ENCODE measurements at places on chromosomes 3 and 15.

GRCh38 chr15:100777821-100778220, 101.8 kb upstream of the ALDH1A3 start:
- ATAC-seq, result no peak

DNA sequence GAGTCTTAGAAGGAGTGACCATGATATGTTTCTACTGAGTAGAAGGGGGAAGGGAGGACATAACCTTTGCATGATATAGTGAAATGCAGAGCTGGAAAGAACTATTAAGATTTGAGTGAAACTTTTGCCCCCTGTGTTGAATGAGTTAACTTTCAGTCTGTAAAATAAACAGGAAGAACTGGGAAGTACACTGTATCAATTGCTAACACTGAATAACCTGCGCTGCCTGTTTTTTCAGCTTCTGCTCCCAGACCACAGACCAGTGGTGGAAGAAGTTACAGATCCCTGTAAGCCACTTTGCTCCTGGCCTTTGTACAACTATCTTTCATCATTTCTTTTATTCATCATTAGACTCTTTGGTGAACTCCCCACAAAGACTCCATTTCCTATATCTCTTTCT, 3.6 kb upstream of the LRCH3 start:
- no peak for ATAC-seq

GRCh38 chr3:170240671-170241070, 18.4 kb downstream of the PRKCI start:
- no peak for ATAC-seq

- no peak for ATAC-seq
Measured at GRCh38 chr15:71962537-71962936, 152.2 kb downstream of the NR2E3 start.

- ATAC-seq, result no peak
Measured at GRCh38 chr3:133130168-133130567, 92.0 kb downstream of the TMEM108 start.

DNA sequence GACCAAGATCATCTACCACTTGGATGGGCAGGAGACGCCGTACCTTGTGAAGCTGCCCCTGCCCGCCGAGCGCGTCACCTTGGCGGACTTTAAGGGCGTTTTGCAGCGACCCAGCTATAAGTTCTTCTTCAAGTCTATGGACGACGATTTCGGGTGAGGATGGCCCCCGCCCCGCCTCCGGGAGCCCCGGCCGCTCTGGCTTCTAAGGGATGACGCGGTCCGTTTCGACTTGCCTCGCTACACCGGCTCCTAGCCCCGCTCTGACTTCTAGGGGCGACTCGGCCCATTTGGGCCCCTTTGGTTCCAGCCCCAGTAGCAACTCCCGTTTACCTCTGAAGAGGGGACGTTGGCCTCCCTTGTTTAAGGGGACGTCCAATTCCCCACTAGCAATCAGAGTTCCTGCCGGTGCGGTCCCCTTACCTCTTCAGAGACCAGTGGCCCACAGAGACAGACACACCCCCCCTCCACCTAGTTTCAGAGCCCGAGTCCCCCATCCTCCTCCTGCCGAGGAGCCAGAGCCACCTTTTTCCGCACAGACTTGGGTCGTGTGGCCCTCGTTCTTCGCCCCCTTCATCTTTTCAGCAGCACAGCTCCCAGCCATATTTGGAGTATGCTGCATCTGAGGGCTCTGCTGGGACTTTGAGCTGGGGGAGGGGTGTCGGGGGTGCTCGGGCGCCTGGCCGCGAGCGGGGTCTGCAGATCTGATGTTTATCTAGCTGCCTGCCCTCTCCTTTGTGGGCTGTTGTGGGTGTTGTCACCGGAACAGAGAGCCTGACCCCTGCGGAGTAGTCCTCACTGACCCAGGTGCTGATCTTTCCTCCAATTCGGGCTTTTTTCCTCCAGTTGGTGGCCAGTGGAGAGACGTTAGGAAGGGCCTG, 706 bp downstream of the DVL3 start:
- ATAC-seq, result peak; percentile 16

GRCh38 chr3:15628967-15629366, 27.4 kb downstream of the BTD start:
- ATAC-seq, result no peak

DNA sequence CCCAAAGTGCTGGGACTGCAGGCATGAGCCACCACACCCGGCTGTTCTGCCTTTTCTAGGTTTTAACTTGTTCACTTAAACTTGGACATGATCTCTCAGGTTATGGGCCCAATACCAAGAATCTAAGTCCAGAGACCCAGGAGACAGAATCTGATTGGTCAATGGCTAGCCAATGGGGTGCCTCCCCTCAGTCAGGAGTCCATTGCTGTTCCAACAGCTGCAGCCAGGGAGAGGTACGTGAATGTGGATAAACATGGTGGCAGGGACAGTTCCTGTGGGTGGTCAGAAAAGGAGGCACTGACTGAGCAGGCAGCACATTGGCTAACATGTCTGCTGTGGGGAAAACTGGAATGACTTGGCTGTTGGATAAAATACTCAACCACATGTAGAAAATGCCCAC, 140.3 kb downstream of the RPLP1 start:
- ATAC-seq, result no peak
